Tibial nerve (tissue), 4 donors: ENCODE measurements at places on chromosomes 7 and 10. TPM values are rescaled to one million over a fixed set of nuclear protein-coding genes. Genes with fewer than 3 reads are reported as not detected.

GRCh38 chr7:80781561-80781979, 137.3 kb downstream of the SEMA3C start:
- H3K36me3 ChIP-seq: no peaks in the 10 kb centered on the region
- no peaks in the 10 kb centered on the region for H3K27me3 ChIP-seq
- no peak overlapping the region for H3K4me3 ChIP-seq
- peak overlapping the region; percentile 45 for H3K27ac ChIP-seq
- H3K4me1 ChIP-seq: peaks cover 33% of the 10 kb centered on the region

DNA sequence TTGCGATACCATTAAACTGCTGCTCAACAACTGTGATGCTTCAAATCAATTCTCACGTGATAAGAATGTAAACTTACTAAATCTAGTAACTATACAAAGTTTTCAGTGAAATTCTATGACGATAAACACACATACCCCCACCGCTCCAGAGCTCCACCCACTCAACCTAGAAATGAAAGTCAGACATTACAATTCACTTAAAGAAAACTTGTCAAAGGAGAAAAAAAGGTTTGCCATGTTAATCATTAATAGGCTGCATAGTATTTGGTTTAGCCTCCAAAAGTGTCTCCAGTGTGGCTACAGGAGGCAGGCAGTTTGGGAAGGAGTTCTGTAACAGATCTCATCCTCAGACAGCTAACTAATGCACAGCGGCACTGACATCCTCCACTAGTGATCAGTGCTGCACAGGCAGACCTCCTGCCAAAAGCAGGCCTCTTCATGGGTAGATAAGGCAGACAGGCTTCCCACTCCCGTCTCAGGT, 3.1 kb downstream of the HERPUD2 start:
- H3K27me3 ChIP-seq: no peaks in the 10 kb centered on the region
- no peaks in the 10 kb centered on the region for H3K4me1 ChIP-seq
- no peak overlapping the region for H3K4me3 ChIP-seq
- no peak for DNase-seq
- peaks cover 5% of the 10 kb centered on the region for H3K36me3 ChIP-seq

DNA sequence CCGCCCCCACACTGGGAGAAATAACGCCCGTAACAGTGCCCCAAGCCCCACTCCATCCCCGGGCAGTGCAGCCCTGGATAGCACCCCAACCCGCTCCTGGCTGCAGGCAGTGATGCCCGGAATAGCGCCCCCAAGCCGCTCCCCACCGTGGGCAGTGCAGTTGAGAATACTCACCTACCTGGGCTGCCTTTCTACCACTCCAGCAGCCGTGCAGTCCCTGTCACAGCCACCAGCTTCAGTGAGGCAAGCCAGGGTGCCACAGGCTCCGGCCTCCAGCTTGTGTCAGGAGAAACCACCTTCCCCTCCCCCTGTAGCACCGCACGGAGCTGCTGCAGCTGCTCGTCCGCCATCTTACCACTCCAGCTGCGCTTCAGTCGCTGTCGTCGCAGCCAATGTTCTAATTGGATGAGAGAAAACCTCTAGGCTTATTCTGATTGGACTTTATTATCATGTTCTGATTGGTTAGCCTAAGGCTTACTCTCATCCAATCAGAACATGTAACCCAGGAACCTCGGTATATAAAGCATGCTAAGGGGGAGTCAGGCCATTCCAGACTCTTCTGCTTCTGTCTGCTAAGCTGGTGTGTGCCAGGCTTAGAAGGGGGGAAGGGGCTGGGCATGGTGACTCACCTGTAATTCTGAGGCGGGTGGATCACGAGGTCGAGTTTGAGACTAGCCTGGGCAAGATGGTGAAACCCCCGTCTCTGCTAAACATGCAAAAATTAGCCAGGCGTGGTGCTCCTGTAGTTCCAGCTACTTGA, 53.2 kb upstream of the ZNF33B start:
- no peak for DNase-seq
- H3K4me1 ChIP-seq: no peaks in the 10 kb centered on the region
- no peaks in the 10 kb centered on the region for H3K27me3 ChIP-seq
- no peaks in the 10 kb centered on the region for H3K36me3 ChIP-seq

GRCh38 chr10:117619223-117619622, 76.7 kb downstream of the EMX2 start:
- no peaks in the 10 kb centered on the region for H3K36me3 ChIP-seq
- no peak overlapping the region for H3K27ac ChIP-seq
- H3K27me3 ChIP-seq: no peaks in the 10 kb centered on the region
- H3K4me1 ChIP-seq: no peaks in the 10 kb centered on the region
- DNase-seq: no peak

GRCh38 chr10:113171662-113172061, 221.6 kb downstream of the TCF7L2 start:
- no peak overlapping the region for H3K27ac ChIP-seq
- no peaks in the 10 kb centered on the region for H3K36me3 ChIP-seq
- H3K4me1 ChIP-seq: no peaks in the 10 kb centered on the region
- DNase-seq: no peak

DNA sequence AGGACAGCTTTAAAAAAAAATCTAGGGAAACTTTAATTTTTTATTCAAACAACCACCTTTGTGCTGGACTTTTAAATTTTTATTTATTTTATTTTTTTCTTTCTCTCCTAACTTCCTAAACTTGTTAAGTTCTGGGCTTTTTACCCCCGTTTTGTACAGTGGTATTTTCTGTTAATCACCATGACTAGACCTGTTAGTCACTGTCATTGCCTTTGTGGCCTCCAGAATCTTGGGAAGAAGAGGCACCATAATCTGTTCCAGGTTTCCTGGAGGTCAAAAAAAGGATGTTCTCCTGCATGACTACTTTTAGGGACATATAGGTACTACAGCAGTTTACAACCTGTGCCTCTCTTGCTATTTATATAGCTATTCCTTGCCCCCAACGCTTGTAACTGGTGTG, 31.1 kb upstream of the DDX50 start:
- H3K27ac ChIP-seq: no peak overlapping the region
- no peak for DNase-seq
- H3K36me3 ChIP-seq: no peaks in the 10 kb centered on the region
- H3K4me3 ChIP-seq: no peak overlapping the region

- H3K36me3 ChIP-seq: no peaks in the 10 kb centered on the region
- no peak for DNase-seq
- H3K27me3 ChIP-seq: no peaks in the 10 kb centered on the region
Measured at GRCh38 chr10:32948451-32948850, 9.6 kb downstream of the ITGB1 start.

GRCh38 chr7:18064242-18064838, 36.7 kb upstream of the PRPS1L1 start:
- DNase-seq: no peak
- H3K27ac ChIP-seq: no peak overlapping the region
- H3K27me3 ChIP-seq: no peaks in the 10 kb centered on the region
- H3K36me3 ChIP-seq: no peaks in the 10 kb centered on the region

- no peak for DNase-seq
- no peaks in the 10 kb centered on the region for H3K36me3 ChIP-seq
- H3K27me3 ChIP-seq: no peaks in the 10 kb centered on the region
- peaks cover 20% of the 10 kb centered on the region for H3K4me1 ChIP-seq
- H3K27ac ChIP-seq: no peak overlapping the region
- peak overlapping the region; percentile 52 for H3K4me3 ChIP-seq
Measured at GRCh38 chr7:138980563-138981291, 462 bp downstream of the KIAA1549 start.

GRCh38 chr10:132056663-132057062, 9.1 kb upstream of the JAKMIP3 start:
- no peaks in the 10 kb centered on the region for H3K4me1 ChIP-seq
- H3K27ac ChIP-seq: no peak overlapping the region
- H3K27me3 ChIP-seq: no peaks in the 10 kb centered on the region
- no peak for DNase-seq
- no peak overlapping the region for H3K4me3 ChIP-seq

DNA sequence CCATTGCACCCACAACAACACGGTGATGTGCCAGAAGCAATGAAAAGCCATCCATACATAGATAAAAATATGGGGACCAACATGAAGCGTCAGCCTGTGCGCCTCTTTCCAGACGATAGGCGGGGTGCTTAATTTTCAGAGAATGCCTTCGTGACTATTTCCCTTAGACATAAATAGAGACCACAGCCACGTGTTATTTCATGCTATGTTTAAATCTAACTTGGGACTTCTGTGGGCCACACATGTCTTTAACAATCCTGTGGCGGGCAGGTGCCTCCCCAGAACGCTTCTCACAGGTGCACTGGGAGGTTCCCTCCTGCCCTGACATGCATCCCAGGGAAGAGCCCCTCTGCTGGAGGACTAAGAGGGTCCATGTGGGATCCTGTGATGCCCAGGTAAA, 259.7 kb downstream of the ADARB2 start:
- no peaks in the 10 kb centered on the region for H3K27me3 ChIP-seq
- H3K36me3 ChIP-seq: no peaks in the 10 kb centered on the region
- H3K4me3 ChIP-seq: no peak overlapping the region
- H3K27ac ChIP-seq: no peak overlapping the region
- no peak for DNase-seq
- no peaks in the 10 kb centered on the region for H3K4me1 ChIP-seq

DNA sequence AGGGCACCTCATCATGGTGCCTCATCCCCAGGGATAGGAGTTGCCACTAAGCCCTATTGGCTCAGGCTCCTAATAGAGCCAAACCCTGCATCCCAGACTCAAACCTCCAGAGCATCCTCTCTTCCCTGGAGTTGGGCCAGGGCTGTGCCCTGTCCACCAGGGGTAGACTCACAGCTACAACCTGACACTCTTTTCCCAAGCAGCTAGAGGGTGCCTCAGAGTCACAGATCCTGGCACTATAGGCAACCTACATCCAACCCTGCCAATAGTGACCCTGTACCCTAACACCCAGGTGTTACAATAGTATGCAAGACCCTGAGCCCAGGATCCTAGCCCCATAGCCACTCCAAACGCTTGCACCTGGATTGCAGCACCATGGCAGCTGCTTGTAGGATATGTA, 64.0 kb upstream of the PLA2G12B start:
- H3K36me3 ChIP-seq: peaks cover 6% of the 10 kb centered on the region
- no peak for DNase-seq
- H3K27me3 ChIP-seq: no peaks in the 10 kb centered on the region

DNA sequence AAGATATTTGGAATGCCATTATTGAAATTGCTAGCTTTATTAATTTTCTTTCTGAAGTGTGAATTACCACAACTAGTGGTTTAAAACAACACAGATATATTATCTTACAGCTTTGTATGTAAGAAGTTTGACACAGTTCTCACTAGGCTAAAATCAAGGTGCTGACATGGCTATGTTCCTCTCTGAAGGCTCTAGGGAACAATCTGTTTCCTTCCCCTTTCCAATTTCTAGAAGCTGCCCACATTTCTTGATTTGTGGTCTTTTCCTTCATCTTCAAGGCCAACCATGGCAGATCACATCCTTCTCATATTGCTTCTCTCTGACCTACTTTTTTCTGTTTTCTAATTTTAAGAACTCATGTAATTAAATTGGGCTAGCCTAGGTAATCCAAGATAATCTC, 43.3 kb upstream of the SLC26A3 start:
- H3K27ac ChIP-seq: no peak overlapping the region
- no peaks in the 10 kb centered on the region for H3K27me3 ChIP-seq
- DNase-seq: no peak
- H3K4me3 ChIP-seq: no peak overlapping the region
- no peaks in the 10 kb centered on the region for H3K36me3 ChIP-seq

Gene TAS2R4
- 7.3 TPM for total RNA-seq

Gene BICC1
- total RNA-seq: 39.0 TPM

Gene CRYGN
- total RNA-seq: 1.5 TPM

Gene C10orf88
- total RNA-seq: 7.2 TPM

Gene PTER
- 8.7 TPM for total RNA-seq
